ENCODE measurements at places on chromosomes 16 and 17.
A peak's percentile ranks its signal among the peaks of the same experiment; 100 is the strongest.

GRCh38 chr16:13307255-13307654, 405.9 kb downstream of the SHISA9 start:
- DNase-seq: no peak

- DNase-seq: no peak
Observed at GRCh38 chr16:54787045-54787444, 143.6 kb upstream of the IRX5 start.

- DNase-seq: no peak
Observed at GRCh38 chr16:64416216-64417005, 705.5 kb downstream of the CDH11 start.

- DNase-seq: no peak
Observed at GRCh38 chr17:77174928-77175661, 34.3 kb downstream of the SEC14L1 start.

DNA sequence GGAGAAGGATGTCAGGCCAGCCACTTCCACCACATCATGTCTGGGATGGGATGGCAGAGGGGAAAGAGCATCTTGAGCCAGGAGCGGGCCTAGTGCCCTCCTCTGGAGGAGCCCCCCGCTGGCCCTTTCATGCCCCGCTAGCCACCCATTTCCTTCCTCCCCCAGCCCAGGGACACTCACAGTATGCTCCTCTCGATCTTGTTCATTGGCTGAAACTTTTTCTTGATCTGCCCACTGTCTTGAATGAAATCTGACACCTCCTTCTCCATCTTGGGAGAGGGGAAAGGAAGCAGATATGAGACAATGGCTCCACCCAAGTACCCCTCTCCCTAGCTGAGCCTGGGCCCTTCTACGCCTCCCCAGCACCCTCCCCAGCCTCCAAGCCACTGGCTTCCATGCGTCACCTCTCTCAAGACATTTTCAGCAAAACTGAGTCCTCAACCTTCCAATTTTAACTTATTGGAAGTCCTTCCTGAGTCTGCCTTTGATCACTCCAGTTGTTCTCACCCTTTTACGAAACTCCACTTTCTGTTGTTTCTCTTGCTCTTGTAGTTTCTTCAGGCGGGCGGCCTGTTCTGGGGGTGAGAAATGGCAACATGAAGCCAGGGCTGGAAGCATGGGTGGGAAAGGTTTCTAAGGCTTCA, 7.2 kb downstream of the SPAG7 start:
- no peak for DNase-seq

DNA sequence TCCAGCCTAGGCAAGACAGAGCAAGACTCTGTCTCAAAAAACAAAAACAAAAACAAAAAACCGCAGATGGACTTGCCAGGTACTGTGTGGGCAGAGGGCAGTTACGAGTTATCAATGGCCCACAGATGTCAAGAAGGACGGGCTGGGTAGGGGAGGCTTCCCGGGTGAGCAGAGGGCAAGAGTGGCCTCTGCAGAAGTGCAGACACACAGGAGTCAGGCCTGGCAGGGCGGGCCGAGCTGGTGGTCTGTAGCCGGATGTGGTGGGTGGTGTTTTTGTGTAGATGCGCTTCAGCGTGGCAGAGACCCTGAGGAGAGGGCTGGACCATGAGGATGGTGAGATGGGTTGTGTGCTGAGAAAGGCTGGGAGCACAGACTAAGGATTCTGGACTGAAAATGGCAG, 44.9 kb upstream of the KDM6B start:
- DNase-seq: no peak

GRCh38 chr16:1201444-1201843, 23.6 kb downstream of the TPSG1 start:
- DNase-seq: no peak

DNA sequence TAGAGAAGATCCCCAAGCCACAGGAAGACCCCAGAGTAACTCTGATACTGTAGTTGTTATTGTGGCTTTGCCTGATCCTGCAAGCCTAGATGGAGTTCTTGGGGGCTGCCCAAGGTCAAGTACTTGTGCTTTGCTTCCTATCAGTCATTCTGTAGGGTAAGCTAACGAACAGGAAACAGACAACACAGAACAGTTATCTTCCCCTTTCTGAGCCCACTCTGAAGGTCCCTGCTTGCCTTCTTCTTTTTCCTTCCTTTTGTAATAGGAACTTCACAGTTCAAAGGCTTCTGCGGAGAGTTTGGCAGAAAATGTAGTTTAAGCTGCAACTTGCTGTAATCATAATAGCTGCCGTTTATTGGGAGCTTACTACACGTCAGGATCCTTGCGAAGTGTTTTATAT, 494.1 kb upstream of the ERCC4 start:
- DNase-seq: no peak

GRCh38 chr16:49269201-49269600, 12.4 kb downstream of the CBLN1 start:
- no peak for DNase-seq

GRCh38 chr16:57866529-57866918, 64.2 kb upstream of the KIFC3 start:
- DNase-seq: no peak

DNA sequence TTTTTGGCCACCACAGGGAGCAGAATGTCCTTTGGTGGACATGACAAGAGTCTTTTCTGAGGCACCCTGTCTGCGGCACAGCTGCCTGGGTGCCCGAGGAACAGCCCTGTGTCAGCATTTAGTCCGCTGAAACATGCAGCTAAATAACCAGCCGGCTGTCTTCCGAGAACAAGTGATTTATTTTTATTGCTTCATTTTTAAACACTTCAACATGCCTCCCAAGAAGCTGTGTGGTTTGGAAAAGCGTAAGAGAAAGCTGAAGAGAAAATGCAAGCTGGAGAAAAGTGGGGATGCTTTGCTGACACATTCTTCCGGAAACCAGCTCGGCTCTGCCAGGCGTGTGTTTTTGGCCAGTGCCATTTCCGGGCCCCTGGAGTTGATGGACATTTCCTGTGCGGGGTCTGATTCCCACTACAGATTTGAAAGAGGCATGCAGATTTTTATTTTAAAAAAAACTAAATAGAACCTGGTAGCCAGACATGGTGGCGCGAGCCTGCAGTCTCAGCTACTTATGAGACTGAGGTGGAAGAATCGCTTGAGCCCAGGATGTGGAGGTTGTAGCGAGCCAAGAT, 94.7 kb downstream of the SEC14L1 start:
- DNase-seq: no peak

GRCh38 chr17:60809421-60809820, 131.8 kb downstream of the BCAS3 start:
- DNase-seq: no peak

DNA sequence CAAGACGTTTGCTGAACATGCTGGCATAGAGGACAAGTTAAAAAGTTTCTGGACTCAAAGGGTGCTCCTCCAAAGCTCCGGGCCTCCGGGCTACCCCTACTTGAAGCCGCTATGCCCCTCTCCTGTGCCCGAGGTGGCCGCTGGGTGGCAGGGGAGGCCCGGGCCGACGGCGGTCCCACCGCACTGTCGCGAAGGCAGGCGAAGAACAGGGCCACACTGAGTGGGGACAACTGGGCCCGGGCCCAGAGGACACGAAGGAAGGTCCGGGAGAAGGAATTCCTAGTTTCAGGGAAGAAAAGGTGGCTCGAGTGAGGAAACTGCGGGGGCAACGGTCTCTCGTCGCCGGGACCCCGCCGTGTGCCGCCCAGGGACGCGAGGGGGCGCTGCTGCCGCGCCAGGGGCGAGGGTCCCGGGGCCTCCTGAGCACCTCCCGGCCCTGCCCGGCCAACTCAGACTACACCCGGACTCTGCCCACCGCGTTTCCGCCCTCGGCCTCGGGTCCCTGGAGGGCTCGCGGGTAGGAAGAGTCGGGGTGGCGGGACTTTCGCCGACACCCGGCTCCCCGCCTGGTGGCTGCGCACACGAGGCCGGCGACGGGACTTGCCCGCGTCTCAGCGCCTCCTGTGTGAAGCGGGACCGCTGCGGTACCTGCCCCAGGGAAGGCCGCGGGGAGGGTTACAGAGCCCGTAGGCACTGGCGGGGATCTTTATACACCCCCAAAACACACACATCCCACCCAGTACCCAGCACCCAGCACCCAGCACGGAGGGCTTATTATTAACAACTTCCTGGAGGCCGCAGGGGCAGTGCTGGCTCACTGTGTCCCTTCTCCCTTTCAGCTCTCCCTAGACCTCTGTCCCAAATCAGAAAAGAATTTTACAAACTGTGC, 772 bp upstream of the CHCT1 start:
- DNase-seq: peak; percentile 68

DNA sequence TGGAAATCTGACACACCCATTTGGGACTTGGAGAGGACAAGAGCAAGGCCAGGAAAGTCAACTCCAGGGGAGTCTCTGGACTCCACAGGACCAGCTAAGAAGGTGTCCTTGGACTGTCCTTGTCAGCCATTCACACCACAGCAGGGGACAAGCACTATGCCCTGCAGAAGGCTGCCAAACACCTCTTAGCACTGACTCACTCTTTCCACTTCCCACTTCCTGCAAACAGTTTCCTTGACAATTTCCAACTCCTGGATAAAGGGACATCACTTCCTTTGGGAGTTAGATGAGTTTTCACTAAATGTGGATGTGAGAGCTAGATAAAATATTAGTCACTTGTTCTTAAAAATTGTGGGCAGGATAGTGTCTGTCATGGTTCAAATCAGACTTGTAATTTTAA, 37.8 kb upstream of the BCAR1 start:
- DNase-seq: no peak

DNA sequence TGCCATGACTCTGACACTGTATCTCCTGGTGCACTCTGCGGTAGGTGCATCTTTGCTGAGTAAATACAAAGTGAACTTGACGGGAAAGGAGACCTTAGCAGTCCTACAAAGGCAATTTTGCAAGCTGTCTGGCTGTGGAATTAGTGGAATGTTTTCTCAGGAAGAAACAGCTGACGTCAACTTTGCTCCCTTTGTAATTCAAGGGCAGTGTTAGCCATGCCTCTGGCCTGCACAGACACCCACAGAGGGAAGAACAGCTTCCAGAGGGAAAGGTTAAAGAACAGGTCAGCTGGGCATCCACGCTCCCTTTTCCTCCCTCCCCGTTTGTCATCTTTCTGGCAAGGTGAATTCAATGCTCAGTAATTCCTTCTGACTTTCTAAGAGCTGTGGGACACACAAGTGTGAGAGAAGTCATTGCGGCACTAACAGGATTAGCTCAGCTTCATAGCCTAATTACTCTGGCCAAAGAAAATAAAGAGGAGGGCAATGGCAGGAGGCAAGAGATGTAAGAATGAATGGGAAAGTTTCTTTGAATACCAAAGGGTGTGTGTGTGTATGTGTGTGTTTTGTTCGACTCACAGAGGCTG, 476.9 kb upstream of the GOT2 start:
- DNase-seq: no peak

- no peak for DNase-seq
Observed at GRCh38 chr16:90023078-90023447, 3.8 kb upstream of the DBNDD1 start.

DNA sequence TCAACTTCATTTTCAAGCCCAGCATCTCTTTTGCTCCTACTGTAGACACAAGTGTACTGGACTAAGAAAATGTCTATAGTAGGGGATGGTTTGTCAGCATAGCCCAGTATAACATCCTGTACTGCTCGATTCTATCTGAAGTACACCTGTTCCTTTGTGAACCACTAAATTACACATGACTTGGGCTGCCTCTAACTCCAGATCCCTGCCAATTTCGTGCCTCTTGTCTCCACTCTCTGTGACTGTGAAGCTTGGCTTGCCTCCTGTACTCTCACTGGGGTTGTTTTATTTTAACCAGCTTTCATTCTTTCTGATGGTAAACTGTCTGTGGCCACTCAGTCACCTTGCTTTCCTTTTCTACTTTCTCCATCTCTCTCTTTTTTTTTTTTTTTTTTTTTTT, 24.5 kb downstream of the GFOD2 start:
- no peak for DNase-seq

DNA sequence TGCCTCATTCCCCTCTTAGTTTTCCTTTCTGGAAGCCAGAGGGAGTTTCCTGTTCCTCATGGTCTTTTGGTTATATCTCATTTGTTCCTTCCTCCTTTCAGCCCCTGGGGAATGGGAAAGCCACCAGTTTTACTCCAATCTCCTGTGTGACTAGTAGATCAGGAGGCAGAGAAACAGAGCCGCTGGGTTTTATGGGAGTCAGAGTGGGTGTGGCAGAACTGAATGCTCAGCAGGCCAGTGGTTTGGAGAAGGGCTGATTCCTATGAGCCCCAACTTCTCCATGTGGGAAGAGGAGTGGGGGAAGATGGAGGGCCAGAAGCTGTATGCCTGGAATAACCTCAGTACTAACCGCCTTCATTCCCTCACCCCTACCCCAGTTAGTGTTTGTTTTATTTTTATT, 4.1 kb downstream of the DNAH2 start:
- DNase-seq: no peak

- peak; percentile 65 for DNase-seq
Observed at GRCh38 chr16:71412270-71413160, 29.3 kb downstream of the TLE7 start.

DNA sequence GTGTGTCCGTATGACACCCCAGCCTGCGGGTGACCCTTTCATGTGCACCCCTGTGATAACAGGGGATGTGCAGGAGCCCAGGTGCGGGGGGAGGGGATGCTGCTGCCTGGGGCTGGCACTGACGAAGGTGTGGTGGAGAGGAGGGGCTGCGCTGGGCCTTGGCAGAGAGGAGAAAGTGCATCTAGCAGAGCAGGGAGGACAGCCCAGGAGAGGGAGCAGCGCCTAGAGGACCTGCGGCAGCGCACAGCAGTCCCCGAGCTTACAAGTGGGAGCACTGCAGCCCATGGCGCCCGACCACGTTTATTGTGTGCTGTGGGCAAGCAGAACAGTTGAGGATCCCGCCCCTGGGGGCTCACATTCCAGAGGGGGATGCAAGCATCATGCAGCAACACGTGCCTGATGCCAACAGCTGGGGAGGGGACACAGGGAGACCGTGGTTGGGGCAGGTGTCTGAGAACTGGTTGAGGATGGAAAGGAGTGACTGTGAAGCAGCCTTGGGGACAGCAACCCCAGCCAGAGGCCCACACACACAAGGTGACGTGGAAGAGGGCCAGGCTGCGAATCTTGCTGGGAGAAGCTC, 10.9 kb upstream of the SLC7A5 start:
- DNase-seq: no peak

GRCh38 chr17:68351395-68351794, 60.1 kb downstream of the ARSG start:
- DNase-seq: no peak

- no peak for DNase-seq
Observed at GRCh38 chr16:28202147-28202746, 9.5 kb downstream of the XPO6 start.

DNA sequence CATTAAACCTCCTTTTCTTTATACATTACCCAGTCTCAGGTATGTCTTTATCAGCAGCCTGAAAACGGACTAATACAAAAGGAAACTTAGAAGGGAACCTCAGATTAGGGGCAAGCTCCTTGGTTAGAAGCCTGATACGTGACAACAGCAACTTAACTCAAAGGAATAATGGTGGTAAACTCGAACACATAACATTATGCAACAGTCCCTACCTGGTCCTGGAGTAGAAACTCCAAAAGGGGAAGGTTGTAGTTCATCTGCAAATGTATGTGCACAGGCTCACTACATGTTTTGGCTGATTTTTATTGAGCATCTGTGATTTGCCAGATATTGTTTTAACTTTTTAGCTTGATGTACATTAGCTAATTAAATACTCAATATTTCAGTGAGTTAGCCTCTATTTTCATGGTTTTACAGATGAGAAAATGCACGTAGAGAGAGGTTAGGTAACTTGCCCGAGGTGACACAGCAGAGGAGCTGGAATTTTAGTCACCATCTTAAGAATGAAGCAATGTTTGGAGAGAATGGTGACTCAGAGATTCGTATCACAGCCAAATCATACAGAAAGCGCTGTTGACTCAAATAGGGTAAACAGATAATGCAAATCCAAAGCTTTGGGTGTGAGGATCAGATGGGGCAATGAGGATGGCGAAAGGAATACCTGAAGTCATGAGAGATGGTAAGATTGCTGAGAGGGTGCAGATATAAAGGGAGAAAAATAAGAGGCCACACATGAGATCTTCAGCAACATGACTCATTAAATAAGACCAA, 194.9 kb upstream of the RBFOX1 start:
- no peak for DNase-seq

All from CD4-positive, alpha-beta T cell treated with Interleukin-15 for 4 hours (primary cell).